ENCODE measurements at places on chromosomes 12 and 14.

GRCh38 chr14:31070431-31070830 is 44.3 kb upstream of the STRN3 start:
- no peak for DNase-seq

DNA sequence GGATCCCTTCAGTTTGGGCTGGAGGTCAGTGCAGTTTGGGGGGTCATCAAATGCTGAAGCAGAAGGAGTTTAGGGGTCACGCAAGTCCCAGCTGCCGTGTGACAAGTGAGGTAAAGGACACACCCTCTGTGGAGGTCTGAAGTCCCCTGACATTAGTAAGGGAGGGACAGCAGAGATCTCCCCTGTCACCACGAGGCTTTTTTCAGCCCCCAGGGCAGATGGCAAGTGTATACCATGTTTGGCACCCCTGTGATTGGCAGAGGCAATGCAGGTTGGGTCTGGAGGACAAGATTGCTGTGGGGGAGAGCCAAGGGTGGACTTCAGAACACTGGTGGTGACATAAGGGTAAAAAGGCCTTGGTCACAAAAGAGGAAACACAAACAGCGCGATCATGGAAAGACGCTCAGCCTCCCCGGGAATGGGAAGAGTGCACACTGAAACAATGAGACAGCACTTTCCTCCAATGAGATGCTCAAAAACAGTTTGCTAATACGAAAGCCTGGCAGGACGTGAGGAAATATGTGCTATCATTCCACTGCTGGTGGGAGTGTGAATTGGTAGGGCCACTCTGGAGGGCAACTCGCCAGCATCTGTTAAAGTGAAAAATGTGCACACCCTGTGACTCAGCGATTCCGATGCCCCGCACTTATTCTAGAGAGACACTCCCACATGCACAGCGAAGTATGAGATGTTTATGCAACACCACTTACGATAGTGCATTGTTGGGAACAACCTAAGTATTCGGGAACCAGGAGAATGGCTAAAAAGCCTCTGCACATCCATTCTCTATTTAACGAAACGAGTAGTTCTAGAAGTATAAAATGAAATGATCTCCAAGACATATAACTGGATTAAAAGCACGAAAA is 14.4 kb upstream of the CD27 start:
- peak; percentile 76 for DNase-seq

DNA sequence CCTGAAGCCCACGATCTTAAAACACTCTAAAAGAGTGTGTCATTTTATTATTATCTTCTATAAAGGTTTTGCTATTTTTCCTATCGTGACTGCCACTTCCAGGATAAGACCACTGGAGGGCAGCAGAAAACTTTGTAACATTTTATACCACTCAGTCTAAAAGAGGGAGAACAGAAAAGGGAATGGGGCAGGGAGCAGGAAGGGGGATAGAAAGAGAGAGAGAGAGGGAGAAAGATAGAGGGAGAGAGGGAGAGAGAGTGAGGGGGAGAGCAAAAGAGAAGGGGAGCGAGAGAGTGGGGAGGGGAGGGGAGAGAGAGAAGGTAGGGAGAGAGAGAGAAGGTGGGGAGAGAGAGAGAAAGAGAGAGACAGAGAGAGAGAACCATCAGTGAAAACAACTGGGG is 2.0 kb upstream of the ART4 start:
- peak; percentile 32 for DNase-seq

DNA sequence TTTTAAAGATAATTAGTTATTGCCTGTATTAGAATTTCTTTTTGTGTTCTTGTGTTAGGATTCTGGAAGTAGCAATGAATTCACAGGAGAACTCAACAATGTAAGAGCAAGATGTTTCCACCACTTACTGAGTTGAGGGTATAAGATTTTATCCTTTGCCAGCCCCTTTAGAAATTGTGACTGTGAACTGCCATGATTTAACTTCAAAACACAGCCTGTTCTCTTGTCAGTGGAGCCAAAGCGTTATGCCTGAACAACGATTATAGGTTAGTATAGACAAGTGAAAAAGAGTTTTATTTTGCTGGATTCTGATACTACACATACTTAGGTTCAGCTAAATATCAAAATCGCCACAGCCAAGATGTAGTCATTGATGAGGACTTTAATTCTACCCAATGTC is 101.6 kb downstream of the CRADD start:
- no peak for DNase-seq

DNA sequence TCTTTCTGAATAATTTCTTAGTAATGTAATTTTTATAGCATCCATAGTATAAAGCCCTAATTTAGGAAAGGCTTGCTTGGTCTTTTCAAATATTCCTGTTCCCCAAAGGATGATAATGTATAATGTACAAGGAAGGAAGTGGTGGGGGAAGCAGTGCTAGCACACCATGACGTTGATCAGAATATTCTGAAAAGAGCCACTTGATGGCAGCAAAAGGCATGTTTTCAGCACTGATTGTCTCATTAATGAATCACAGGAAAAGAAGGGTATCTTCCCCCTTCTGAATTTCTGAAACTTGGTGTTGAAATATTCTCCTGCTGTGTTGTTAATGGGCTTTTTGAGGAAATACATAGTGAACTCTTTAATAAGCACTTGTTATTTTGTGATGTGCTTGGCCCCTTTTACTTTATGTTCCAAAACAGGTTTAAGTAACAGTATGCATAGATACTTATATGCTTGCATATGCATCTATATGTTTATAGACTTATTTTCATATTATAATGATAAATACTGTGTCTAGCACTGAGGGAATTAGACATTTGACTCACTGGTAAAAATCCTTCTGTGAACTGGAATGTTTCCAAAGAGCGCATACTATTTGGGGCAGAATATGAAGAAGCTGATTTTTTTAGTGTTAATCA is 122.0 kb downstream of the TMEM117 start:
- DNase-seq, result peak; percentile 12

- no peak for DNase-seq
Measured at GRCh38 chr14:101183376-101184103, 280.0 kb upstream of the RTL1 start.

GRCh38 chr12:14399871-14400270 is 34.4 kb downstream of the ATF7IP start:
- DNase-seq, result no peak

DNA sequence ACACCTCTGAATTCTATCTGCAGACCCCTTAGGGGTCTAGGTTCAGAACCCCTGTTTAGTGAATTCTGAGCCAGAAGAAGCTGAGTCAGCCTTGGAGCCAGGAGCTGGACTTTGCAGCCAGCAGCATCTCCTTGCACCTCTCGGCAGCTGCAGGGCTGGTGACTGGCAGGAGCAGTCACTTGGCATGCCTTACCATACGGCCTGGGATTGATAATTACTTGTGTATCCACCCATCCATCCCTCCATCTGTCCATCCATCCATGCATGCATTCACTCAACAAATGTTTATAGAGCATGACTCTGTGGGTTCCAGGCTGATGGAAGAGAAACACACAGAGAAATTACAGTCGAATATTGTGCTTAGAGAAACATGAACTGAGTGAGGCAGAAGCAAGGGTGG is 67.5 kb upstream of the PRIMA1 start:
- no peak for DNase-seq

DNA sequence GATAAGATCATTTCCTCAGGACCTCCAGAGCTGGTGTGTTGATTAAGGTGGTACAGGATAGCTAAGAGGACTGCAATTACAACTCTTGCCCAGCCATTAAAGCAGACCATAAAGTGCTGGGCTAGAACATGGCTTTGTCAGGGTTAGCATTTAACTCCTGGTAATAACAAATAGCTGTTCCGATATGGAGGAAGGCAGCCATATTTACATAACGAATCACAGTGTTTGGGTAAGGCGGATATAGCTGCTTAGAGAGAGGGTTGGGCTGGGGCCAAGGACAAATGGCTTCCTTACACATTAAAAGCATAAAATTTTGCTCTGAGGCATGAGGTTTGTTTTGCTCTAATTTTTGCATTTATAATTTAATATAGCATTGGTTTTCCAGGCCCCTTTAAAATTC is 297.7 kb upstream of the DDHD1 start:
- DNase-seq, result no peak

DNA sequence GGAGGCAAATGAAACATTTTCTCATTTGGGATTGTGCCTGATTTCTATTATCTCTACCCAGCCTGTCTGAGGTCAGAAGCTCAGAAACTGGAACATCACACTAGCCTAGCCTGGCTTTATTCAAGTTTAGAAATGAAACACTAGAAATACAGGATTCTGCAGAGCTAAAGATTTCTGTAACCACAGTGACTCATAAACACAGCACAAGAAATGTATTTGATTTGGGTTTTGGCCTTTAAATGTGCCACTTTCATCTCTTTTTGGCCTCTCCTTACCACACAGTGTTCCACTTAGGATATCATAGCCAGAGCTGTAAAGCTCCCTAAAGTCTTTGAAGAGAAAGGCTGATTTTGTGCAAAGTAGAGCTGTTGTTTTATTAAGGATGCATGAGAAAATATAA is 307.5 kb downstream of the EMP1 start:
- DNase-seq, result no peak

DNA sequence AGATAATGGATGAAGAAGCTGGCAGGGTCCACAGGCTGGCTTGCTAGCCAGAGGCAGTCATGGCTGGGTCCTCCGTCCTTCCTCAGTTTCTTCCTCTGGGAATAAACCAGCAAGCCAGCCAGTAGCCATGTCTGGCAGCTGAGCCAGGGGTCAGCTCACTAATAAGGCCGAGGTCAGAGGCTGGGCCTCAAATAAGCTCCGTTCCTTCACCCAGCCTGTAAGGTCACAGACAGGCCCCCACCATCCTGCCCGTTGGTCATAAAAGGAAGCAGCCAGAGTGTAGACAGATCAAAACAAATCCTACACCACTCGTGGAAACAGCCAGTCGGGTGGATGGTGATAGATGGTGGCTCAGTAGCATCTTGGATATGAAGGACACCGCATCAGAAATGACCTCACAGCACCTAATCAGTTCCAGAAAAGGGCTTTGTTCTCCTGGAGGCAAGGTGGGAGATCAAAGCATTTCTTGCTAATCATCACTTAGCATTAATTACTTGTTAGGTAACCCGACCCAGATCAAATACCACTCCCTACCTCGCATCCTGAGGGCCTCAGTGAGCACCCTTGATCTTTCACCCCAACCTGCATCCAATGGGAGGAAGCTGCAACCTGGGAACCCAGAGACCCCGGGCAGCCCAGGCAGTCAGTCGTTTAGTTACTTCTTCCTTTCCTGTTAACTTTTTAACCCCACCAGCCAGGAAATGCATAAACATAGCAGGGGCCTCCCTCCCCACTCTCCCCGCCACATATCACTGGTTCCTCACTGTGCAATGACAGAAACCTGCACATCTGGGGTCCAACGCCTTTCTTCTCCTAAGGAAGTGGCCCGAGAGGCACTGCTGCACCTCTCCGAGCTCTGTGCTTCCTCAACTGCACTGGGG is 90.2 kb downstream of the KDM2B start:
- no peak for DNase-seq

DNA sequence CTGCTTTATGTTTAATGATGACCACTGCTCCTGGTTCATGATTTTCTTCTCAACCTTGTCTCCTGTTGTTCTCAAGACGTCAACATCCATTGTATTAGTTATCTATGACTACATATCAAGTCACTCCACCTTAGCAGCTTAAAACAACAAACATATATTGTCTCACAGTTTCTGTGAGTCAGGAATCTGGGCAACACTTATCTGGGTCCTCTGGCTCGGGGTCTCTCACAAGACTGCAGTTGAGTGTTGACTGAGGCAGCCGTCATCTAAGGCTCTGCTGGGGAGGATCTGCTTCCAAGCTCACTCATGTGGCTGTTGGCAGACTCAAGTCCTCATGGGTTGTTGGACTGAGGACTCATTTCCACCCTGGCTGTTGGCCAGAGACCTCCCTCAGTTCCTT is 27.3 kb upstream of the FRS2 start:
- no peak for DNase-seq

- no peak for DNase-seq
Measured at GRCh38 chr14:35340616-35341453, 48.7 kb downstream of the PSMA6 start.

GRCh38 chr14:20624495-20625070 is 16.9 kb downstream of the OR6S1 start:
- DNase-seq, result peak; percentile 60

DNA sequence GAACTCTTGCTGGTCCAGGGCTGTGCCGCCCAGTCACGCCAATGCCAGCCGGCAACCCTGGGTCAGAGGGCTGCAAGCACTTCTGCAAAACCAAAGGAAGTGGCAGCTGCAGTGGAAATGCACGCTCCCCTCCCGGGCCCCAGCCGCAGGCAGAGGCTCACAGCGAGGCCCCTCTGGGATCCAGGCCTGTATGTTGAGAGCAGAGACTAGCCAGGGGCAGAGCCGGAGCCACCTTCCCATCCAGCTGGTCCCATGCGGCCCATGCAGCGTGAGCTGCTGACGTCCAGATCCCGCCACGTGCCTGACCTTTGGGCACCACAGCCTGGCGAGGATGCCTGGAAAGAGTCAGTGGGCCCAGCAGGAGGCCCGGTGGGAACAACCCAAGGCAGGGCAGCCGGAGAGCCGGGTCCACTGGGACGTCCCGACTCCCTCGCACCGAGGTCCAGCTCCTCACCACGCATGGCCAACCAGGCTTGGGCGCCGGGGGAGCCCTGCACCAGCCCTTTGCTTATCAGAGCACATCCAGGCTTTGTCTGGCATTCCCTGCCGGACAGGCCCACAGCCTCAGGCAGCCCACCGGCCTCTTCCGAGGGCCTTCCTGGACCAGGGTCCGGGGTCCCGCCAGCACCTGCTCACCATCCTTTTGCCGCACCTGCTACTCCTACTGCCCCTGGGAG is 4.3 kb downstream of the GPR132 start:
- DNase-seq, result peak; percentile 70

DNA sequence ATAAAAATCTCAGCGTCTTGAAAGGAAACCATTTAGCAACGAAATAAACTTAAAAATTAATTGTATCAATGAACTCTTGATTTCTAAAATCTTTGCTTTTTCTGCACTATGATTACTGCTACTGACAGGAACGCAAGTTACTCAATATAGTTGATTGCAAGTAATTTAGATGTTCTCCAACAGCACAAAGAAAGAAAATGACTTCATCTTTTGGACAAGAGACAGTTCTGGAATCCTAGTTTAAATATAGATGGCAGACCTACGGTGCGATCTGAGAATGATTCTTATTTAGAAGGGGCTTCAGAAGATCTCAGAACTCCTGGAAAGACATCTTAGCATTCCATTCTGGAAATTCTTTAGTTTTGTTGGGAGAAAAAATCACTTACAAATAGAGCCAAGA is 1.4 kb upstream of the SUDS3 start:
- DNase-seq, result no peak

DNA sequence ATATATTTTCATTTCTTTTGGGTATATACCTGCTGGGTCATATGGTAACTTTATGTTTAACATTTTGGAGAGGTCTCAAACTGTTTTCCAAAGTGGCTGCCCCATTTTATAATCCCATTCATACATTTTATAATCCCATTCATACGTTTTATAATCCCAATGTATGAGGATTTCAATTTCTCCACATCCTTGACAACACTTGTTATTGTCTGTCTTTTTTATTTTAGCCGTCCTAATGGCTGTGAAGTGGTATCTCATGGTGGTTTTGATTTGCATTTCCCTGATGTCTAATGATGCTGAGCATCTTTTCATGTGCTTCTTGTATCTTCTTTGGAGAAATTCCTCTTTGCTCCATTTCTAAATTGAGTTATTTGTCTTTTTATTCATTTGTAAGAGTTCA is 6.7 kb upstream of the CFL2 start:
- no peak for DNase-seq

GRCh38 chr14:69079188-69079742 is 73.7 kb downstream of the DCAF5 start:
- no peak for DNase-seq

Measured in stimulated activated naive CD8-positive, alpha-beta T cell treated with anti-CD3 and anti-CD28 coated beads, Interleukin-15, Interleukin-2, amounts not matched to agents 100 U/mL and 50 U/mL, for 24 hours (primary cell).